Activated CD4-positive, alpha-beta T cell treated with anti-CD3 and anti-CD28 coated beads for 48 hours (primary cell): ENCODE measurements at places on chromosomes 1 and 21.

DNA sequence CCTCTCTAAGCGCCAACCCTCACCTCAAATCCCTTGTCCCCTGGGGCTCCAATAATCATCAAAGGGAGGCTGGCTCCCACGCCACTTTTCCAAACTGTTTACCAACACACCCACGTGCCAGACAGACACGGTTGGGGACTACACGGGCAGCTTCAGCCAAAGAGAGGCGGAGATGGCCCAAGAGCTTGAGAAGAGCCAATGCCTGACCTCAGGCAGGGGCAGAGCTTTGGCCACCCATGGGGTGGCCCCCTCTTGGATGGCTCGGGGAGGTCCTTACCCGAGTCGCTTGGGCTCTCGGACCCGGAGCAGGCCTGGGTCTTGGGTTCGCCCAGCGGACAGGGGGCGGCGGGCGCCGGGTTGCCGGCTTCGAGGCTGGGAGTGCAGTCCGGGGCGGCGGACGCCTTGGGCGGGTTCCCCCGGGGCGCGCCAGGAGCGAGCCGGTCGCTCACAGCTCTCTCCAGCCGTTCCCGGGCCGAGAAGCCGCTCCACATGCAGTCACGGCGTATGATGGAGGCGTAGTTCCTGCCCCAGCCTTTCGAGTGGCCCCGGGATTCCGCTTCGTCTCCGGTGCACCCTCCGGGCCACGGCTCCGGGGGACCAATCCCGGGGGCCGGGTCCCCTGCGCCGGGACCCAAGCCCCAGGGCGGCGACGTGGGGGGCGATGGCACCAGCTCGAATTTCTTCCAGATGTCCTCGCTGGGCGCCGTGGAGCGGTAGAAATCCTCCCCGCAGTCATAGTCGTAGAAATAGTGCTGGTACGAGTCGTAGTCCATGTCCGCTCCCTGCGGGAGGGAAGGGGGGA, 854 bp downstream of the MYCL start:
- no peak for DNase-seq

DNA sequence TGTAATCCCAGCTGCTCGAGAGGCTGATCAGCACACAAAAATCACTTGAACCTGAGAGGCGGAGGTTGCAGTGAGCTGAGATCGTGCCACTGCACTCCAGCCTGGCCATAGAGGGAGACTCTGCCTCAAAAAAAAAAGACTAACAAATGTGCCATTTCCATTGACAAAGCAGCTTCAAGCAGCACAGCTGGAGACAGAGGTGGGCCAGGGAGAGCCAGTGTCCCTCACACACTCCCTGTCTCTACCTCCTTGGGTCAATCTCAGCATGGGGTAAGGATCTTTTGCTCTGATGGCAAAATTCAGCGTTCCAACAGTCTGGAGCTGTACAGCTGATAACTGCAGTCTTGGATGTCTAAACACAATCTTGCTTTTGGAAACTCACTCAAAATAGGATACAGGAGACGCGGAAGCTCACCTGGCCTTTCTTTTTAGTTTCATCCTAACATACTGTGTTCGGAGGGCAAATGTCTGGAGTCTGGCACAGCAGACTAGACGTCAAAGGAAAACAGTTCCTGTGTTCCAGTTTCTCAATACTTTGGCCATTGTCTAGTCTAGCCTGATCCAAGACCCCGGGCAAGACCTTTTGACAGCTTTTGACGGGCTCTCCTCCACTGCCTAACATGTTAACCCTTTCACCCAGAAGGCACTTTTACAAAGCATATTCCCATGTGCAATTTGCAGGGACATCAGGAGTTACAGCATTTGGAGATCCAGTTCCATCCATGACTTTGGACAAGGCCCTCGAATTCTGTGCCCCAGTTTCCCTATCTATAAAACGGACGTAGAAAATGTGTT, 2.9 kb downstream of the RCC2 start:
- no peak for DNase-seq

DNA sequence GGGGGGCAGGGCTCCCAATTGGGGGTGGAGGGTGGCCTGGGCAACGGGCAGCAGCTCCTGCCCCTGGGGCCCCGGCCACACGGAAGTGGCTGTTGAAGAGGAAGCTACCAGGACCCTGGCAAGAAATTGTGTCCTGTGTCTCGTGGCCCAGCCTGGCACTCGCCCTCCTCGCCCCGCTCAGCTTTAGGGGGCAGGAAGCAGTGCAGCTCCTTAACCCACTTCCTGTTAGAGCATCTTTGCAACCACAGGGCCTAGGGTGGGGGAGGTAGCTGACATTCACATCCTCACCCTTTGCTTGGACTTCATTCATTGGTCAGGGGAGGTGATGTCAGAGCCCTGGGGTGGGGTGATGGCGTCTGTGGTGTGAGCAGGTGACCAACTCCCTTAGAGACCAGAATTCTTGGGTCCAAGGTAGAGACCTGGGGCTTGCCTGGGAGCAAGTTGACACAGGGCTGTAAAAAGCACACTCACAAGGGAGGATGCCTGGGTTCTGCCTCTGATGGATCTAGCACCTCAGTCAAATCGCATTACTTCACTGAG, at the start of gene ARHGAP30:
ARHGAP30 (minus strand) TSS at position 161 of the 540 bp plus-strand sequence. CDS start 267 bp downstream, outside the sequence.
- DNase-seq, result peak; percentile 89

- peak; percentile 1 for DNase-seq
Observed at GRCh38 chr21:42846221-42846620, 33.1 kb downstream of the WDR4 start.

- DNase-seq, result no peak
Observed at GRCh38 chr1:198683449-198683848, 44.6 kb downstream of the PTPRC start.

DNA sequence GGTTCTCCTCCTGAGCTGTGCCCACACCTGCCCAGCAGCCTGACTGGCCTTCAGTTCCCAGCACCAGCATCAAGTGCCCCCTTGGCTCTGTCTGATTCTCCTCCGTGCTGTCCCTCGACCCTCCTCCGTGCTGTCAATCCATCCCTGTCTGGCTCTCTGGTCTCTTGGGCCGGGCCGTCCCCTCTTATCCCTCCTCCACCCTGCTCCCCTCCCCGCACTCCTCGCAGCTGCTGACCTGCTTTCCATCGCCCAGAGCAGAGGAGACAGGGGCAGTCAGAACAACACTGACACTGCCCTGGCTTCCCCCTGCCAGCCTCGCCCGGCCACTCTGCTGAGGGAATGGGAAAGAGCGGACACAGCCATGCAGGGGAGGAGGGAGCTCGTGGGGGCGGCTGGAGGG, 267.4 kb downstream of the CAMTA1 start:
- no peak for DNase-seq

GRCh38 chr1:26602378-26602959, 72.9 kb downstream of the RPS6KA1 start:
- peak; percentile 15 for DNase-seq

DNA sequence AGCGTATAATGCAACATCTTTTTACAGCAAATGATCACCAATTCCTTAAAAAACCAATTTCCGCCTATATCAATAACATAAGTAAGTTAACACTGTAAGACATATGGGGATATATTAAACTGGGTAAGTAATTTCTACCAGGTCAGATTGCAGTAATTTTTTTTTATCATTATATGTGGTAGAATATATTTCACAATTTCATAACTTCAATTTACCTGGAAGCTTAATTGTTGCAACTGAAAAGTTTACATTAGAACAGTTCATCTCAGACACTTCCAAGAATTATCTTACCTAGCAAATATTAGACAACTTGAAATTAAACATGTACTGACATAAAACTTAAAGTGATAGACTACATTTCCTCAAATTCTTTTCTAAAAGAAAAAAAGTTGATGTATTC, 51.9 kb upstream of the ASPM start:
- no peak for DNase-seq

DNA sequence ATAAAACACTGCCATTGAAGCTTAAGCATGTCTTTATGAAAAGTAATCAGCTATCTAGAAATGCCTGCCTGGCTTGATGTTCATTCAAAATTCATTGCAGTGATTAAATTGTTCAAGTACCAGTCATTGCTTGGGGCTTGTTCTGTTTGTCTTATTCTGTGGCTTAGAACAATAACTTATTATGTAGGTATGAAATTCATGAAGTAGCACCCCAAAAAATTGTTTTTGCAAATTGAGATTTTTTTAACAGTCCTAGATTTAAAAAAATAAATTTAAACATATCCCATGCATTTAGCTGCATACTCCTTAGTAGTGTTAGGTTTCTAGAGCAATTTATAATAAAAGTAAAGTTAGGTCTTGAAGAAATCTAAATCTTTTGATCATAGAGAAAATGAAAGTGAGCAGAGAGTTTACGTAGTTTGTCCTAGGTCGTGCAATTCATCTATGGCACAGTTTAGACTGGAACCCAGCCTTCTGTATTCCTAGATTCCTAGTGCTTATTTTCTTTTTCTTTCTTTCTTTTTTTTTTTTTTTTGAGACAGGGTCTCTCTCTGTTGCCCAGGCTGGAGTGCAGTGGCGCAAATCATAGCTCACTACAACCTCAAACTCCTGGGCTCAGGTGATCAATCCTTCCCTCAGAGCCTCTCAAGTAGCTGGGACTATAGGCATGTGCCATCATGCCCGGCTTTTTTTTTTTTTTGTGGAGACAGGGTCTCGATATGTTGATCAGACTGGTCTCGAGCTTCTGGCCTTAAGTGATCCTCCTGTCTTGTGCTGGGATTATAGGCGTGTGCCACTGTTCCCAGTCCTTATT, 9.3 kb downstream of the MIER1 start:
- no peak for DNase-seq

DNA sequence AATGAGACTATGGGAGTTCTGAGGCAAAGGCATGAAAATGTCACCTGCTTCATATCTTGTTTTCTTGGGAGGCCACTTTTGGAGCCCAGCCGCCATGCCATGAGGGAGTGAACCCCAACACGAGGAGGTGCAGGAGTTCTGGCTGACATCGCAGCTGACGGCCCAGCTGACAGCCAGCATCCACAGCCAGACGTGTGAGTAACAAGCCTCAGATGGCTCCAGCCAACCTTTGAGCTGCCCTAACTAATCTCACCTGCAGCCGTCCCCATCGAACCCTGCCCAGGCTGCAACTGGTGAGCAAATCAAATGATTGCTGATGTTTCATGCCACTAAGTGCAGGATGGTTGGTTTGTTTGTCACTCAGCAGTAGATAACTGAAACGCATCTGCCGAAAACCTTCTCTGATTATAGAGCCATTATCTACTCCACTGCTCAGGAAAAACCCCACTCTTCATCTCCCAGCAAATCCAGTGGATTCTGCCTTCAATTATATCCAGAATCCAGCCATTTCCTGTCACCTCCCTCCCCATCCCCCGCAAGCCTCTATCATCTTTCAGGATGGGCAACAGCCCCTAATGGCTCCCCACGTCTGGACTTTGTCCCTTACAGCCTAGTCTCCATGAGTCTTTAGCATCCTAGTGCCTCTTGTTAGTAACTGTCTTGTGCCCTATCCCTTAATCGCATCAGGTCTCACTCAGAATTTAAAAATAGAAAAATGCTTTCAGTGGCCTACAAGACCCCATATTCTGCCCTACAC, 18.5 kb upstream of the RAB4A start:
- DNase-seq, result no peak

- DNase-seq, result no peak
Observed at GRCh38 chr21:14838400-14838799, 226.4 kb downstream of the NRIP1 start.

- peak; percentile 84 for DNase-seq
Observed at GRCh38 chr21:44297525-44298290, 2.1 kb upstream of the PFKL start.

GRCh38 chr1:28032281-28032680, 56.1 kb downstream of the EYA3 start:
- no peak for DNase-seq

DNA sequence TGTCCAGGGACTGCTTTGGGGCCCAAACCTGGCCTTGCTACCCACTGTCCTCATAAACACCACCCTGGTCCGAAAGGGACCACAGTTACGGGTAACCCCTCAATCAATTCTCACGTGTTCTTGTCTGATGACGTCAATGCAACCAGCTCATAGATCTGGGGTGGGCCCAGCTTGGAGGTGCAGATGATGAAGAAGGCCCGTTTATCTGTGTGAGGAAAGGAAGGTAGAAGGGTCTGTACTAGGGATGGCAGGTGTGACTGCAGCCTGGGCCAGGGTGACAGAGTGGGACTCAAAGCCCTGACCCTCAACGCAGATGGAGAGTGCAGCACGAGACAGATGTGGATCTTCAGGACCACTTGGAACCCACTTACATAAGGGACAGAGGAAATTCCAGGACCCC, 22.1 kb downstream of the LRRC71 start:
- no peak for DNase-seq

- no peak for DNase-seq
Observed at GRCh38 chr1:183872403-183872802, 67.5 kb downstream of the RGL1 start.

DNA sequence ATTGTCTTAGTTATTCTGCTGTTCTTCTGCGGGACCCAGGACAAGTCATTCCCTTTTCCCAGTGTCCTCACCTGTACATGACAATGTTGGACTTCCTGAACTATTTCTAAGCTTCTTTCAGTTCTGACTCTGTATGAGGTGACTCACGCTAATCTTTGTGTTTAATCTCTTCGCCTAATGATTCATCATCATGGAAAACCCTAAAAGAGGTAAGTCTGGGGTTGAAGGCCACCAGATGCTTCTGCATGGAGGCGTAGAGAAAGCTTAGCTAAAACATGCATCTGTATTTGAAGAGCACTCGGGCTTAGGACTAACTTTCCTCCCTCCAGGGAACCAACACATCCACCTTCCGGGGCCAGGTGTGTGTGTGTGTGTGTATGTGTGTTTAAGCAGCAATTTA, 7.4 kb downstream of the SPRR5 start:
- no peak for DNase-seq

DNA sequence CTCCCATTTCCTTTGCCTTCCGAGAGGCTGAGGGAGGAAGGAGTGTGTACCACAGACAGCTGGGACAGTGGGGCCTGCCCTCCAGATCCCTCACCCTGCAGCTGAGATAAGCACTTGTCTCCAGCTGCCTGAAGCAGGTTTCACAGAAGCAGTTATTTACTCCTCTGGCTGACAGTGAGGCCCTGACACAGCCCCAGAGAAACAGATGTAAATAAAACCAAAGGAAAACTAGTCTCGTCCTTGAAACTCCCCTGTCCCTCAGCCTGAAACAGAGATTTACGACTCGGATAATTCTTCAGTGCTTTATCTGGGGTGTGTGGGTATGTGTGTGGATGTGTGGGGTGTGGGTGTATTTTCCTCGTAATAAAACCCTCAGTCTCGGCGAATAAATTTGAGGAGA, 181.1 kb downstream of the IGSF21 start:
- DNase-seq, result no peak

- no peak for DNase-seq
Observed at GRCh38 chr21:44263768-44264167, 2.1 kb upstream of the DNMT3L start.

DNA sequence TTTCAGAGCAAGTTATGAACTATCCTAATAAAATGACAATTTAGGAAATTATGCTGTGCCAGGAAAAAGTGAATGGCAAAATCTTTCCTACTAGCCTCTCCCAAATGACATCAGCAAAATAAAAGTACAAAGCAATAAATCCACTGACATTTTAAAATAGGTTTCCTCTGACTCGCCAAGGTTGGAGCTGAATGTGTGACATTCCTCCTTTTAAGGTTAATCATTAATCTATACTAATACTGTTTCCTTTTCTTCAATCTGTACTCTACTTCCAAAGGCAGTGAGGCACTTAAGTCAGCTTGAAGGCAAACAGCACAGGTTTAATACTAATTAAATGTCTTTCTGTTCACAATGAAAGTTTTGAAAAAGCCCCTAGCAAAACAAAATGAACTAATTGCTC, 15.7 kb downstream of the RNF19B start:
- DNase-seq, result no peak
